ENCODE measurements at places on chromosomes 5 and 9.

GRCh38 chr9:119739476-119739875, 370.2 kb upstream of the BRINP1 start:
- DNase-seq: no peak

GRCh38 chr5:154885439-154885838, 27.0 kb downstream of the CNOT8 start:
- no peak for DNase-seq

- DNase-seq: no peak
These were observed 64.8 kb upstream of the TNFAIP8 start for GRCh38 chr5:119291056-119291455.

DNA sequence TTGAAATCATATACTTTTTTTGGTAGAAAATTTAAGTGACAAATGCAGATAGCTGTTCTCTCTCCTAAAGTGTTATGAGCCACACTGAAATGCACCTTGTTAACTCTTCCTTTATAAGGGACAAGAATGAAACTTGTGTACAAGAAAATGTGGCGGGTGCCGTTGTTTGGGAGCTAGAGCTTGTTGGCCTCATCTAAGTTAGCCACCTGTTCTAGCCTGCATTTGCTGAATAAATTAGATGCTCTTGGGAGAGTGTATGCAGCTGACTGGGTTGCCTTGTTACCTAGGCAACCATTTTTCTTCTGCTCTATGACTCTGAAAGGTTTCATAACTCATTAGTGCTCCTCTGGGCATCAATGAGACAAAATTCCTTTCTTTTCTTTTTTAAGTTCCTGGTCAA, 174.3 kb downstream of the TAF11L14 start:
- no peak for DNase-seq

- no peak for DNase-seq
These were observed 36.9 kb downstream of the ADAMTS19 start for GRCh38 chr5:129496864-129497595.

GRCh38 chr5:119752921-119753886, 123.8 kb downstream of the FAM170A start:
- DNase-seq: no peak

- no peak for DNase-seq
These were observed 1118.6 kb upstream of the DMAC1 start for GRCh38 chr9:8917956-8918739.

DNA sequence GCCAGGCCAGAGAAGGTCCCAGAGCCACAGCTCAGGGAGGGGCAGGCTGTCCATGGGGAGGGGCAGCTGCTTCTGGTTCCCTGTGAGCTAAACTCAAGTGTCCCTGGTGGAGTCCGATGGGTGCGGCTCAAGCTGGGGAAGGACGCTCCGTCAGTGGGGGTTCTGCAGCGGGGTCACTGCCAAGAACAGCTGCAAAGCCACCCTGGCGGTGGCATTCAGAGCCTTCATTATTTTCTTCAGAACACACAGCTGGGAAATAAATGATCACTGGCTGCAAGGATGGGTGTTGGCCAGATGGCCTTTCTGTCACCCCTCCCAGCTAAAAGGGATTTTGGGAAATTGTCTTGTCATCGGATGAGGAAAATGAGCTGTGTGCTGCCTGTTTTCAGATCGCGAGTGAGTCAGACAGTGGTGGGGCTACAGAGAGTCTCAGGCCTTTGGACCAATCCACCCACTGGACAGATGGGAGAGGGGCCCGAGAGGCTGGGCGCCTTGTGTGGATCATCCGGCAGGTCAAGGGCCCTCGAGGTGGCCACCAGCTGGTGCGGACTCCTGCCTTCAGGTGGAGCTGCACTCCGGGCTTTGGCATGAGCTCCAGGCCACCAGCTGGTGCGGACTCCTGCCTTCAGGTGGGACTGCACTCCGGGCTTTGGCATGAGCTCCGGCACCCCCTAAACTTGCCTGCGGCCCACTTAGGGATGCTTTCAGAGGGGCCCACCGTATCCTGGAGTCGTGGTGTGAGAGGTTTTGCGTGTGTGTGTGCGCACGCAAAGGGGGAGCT, 17.9 kb upstream of the GFPT2 start:
- peak; percentile 23 for DNase-seq

DNA sequence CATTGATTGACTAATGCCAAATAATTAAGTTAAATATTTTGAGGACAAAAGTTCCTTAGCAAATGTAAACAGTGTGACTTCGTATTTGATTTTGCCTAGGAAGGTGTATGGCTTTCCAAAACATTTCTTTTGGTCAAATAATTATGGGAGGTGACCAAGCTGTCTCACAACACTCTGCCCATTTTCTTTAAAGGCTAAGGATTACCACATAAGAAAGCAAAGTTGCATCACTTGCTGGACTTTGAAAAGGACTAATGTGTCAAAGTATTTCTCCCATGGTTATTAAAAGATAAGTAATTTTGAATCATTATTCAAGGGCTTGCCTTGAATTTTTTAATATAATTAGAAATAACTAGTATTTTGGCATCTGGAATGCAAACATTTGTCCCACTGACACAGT, 74.7 kb downstream of the HAPLN1 start:
- DNase-seq: no peak

DNA sequence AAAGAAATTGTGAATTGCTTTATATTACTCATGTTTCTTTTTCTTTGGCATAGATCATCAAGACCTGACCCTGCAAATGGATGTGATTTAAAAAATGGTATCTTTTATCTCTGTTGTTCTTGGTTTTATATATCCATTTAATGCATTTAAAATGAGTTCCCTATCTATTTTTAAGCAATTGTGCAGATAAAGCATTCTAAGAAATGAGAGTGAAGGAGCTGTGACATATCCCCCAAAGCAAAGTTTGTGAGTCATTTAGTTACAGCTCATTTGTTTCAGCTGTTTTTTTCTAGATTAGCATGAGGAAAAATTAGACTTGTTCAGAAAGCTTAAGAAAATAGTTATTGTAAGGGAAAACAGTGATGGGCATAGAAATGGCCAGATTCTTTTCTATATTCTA, 7.6 kb upstream of the ELOVL7 start:
- no peak for DNase-seq

GRCh38 chr5:169606279-169606678, 22.7 kb downstream of the SPDL1 start:
- DNase-seq: no peak

DNA sequence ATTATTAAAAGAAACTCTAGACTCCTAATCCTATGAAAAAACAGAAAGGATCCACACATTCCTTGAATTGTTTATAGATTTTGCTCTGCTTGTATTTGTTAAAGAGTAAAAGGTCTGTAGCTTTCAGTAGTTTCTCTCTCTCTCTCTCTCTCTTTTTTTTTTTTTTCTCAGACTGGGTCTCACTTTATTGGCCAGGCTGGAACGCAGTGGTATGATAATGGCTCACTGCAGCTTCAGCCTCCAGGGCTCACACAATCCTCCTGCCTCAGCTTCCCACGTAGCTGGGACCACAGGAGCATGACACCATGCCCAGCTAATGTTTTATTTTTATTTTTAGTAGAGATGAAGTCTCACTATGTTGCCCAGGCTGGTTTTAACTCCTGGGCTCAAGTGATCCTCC, 9.3 kb downstream of the UGT3A2 start:
- no peak for DNase-seq

DNA sequence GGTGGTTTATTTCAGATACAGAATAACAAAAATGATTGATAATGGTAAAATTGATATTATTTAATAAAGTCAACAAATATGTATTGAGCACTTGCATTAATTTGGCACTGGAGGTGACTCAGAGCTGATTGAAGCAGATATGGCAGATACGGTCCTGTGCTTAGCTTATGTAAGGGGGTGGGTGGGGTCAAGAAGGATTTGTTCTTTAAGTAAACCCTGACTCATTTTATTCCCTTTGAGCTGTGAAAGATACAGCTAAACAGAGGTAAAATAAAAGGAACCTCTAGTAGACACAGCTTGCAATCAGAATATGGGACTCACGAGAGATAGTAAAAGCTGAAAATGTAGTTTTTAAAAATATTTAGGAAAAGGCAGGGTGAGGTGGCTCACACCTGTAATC, 201.3 kb upstream of the CLINT1 start:
- DNase-seq: no peak

DNA sequence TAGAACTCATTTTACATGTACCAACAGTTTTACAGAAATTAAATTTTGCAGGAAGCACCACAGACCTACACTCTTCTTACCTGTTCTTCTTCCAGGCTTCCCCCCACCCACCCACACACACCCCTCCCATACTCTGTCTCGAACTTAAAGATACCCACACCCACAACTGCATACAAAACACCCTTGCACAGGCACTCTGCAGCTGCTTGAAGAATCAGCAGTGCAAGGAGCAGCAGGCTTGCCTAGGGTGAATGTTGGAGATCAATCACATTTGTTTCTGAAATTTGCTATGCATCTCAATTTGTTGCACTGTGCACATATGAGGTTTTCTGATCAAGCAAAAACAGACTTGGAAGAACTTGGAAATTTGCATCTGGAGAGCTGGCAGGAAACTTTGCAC, 77.5 kb upstream of the TGFBR1 start:
- no peak for DNase-seq

DNA sequence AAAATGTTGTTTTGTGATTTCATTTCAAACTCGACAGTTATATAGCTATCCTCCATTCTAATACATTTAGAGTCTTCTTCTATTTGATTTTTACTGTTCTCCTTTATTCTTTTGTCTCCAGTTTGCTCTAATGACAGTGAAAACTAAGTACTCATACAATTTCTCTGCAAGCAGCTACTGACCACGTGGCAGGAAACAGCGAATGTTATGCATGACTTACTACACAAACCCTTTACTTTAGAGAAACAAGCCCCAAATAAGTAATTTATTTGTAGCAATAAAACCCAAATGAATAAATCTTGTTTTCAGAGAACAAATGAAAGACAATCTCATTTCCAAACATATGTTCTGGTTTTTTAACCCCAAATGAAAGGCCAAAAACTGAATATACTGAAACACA, 41.9 kb downstream of the CDH6 start:
- no peak for DNase-seq

DNA sequence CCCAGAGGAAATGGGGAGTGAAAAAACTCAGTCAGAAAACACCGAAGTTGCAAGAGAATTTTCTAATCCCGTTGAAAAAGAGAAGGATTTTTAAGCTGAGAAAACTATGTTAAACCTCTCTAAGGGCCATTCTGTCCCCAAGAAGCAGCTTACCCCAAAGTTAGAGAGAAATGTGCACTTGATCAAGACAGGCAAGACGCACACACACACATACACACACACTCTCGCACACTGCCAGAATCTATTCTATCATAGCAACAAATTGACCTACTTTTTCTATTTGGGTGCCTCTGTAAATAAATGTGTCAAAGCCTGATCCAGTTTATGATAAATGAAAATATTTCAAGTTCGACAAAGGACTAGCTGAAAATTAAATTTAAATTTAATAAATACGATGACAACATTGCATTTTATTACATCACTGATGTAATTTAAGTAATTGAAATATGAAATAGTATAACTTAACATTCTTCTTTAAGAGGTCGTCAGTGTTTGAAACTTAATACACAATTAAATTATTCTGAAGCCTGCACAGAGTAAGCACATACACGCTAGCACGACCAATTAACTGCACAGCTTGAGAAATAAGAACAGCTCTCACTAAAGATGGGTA, 5.9 kb downstream of the NFIL3 start:
- no peak for DNase-seq

DNA sequence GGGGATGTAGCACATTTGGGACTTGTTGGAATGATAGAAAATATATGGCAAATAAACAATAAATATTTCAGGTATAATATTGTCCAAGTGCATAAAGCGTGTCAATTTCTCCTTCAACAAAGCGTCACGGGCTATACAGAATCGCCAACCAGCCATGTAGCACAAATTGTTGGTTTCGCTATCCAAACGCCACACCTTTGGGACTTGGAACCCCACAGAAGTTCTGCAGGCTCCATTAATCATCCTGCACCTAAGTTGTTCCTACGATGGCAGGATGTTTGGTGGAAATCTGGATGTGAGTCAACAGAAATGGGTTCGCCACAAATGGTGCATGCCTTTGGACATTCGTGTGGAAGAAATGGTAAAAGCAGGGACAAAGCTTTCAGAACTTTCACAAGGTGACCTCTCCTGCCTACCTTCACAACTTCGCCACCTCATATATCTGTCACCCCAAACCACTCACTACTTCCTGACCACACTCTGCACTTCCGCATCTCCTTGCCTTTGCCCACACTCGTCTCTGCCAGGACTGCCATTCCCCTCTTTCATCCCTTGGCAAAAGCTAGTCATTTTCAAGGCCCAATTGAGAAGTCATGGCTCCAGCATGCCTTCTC, 95.7 kb downstream of the LHFPL2 start:
- DNase-seq: no peak

DNA sequence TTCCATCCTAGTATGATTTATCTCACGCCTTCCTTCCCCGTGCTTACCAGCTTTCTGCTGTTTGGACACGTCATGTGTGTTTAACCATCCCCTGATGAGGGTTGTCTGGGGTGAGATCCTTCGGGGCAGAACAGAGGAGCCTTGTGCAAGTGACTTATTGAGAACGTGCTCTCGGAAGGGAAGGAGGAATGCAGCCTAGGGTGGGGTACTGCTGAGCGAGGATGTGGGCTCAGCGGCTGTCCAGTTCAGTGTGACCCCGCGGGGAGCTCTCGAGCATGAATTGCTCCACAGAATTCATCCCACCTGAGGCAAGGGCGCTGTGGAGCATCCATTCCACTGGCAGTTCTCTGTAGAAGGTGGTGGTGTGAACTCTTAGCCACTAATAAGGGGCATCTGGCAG, 4.0 kb downstream of the MYOZ3 start:
- no peak for DNase-seq

DNA sequence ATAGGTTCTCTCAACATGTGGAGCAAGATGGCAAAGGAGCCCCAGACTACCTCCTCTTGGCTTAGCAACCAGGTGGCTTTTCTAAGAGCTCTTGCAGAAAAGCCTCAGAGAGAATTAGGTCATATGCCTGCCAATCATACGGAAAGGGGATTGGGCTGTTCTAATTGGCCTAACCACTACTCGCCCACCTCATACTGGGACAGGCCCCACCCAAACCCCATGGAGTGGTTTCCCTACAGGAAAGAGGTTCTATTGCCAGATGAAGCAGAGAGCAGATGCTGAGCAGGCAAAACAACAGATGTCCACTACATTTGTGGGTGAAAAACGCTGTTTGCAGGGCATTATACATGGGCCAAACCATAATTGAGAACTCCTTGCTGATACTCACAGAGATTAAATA, 29.0 kb downstream of the ABLIM3 start:
- no peak for DNase-seq

DNA sequence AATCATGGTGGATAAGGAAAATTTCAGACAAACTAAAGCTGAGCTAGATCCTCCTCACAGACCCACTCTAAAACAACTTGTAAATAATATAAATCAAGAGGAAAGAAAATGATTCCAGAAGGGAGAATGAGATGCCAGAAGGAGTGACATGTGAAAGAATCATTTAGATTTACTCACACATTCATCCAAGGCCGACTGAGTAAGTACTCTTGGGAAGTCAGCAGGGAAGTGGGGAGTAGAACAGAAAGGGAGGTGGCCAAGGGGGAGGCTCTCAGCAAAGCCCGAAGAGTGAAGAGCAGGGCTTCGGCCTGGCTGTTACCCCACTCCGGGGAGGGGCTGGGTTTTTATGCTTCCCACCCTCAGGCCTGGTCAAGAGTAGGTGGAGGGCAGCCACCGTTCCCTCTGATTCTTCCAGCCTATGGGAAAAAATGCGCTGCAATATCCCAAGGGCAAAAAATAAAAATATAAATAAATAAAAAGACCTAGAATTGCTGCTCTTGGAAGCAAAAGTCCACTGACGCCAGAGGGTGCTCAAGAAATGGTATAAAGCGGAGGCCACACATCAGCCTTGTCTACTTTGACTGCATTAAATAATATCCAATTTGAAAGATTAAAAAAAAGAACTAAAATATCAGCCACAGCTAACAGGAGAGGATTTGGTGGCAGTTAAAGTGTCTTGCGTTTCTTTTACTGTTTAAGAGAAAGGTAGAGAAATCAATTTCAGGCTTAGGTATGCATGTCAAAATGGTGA, 110.2 kb upstream of the COL5A1 start:
- no peak for DNase-seq
